Mesenteric fat pad (tissue), 1 donor: ENCODE measurements at places on chromosomes 5 and 9. TPM values are rescaled to one million over a fixed set of nuclear protein-coding genes. Genes with fewer than 3 reads are reported as not detected.
A peak's percentile ranks its signal among the peaks of the same experiment; 100 is the strongest.

- no peak for DNase-seq
Measured at GRCh38 chr5:28512648-28513047, 1474.3 kb upstream of the CDH9 start.

DNA sequence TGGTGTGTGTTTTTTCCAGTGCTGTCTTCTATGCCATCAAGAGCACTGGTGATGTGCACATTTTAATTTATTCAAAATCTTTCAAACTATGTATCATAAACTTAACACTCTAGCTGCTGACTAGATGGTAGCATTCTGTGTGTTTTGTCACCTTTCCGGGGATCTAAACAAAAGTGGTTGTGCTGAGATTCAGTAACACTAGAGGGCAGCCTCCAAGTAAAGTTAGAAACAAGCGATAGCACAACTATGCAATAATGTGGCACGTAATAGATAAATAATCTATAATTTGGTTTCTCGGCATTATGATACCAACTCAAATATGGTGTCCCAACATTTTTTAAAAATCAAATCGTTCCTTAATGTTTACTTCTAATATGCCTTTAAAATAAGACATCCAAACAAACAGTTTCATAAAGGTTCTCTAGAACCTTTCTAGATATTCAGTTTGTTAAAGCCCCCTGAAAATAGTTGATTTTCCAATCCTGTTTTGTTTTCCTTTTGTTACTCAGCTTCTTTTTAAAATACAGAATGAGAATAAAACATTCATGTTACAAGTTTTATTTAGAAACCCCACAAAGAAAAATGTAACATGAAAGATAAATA is 16.9 kb downstream of the SEMA6A start:
- DNase-seq = no peak

Gene RNF145
- 77.9 TPM for total RNA-seq

DNA sequence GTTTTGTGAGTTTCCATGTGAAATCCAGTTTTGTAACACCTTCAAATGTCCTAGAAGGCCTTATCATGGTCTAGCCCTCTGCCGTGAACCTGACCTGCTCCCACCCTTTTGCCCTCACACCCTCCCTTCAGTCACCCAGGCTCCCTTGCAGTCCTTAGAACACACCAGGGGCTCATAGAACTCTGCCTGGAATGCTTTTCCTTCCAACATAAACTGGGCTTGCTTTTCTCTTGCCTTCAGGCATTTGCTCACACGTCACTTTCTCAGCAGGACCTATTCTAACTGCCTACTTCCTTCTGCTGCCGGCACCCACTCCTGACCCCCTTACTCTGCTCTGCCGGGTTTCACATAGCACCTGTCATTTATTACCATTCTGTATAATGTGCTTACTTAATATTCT is 111.9 kb downstream of the PDE8B start:
- DNase-seq = no peak

- no peak for DNase-seq
Measured at GRCh38 chr9:111644195-111644772, 13.2 kb downstream of the DNAJC25 start.

DNA sequence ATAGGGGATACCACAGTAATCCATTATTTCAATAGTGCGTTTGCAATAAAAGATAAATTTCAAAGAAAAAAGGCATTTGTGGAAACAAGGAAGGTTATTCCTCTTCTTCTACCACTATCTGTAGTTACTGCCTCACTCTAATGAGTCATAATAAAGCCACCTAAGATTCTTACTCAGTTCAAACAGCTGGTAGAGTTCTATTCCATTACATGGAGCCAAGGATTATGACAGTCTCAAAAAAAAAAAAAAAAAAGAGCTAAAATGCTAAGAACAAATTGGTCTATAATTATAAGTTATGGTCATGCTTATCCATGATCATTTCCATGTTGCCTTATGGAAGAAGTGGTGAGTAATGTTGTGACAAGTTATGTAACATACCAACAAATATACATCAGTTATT is 46.3 kb downstream of the DENND1A start:
- DNase-seq = no peak

Gene ANXA6
- total RNA-seq = 631 TPM

Gene SPATA31D4
- total RNA-seq = not detected

- no peak for DNase-seq
Measured at GRCh38 chr9:656926-657568, 184.4 kb upstream of the DMRT1 start.

DNA sequence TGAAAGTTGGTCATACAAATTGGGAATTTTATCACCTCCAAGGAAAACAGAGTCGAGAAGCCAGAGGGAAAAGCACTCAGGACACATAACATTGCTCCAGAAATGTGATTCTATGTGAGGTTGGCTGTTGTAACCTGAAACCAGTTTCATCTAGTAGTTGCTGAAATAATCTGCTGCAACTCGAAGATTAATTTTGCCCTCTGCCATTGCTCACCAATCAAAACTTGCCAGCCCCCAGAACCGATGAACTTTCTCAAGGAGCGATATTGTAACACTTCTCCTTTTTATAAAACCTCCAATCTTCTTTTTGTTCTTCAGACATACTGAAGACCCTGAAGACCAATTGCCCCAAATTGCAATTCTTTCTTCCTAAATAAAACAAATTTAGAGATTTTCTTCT is 31.1 kb downstream of the C5orf58 start:
- DNase-seq = no peak

- DNase-seq = no peak
Measured at GRCh38 chr5:149128023-149128875, 13.0 kb upstream of the ABLIM3 start.

GRCh38 chr9:120071760-120072159 is 508.2 kb downstream of the CDK5RAP2 start:
- DNase-seq = no peak

Gene PCDHA10
- total RNA-seq = 1.8 TPM

DNA sequence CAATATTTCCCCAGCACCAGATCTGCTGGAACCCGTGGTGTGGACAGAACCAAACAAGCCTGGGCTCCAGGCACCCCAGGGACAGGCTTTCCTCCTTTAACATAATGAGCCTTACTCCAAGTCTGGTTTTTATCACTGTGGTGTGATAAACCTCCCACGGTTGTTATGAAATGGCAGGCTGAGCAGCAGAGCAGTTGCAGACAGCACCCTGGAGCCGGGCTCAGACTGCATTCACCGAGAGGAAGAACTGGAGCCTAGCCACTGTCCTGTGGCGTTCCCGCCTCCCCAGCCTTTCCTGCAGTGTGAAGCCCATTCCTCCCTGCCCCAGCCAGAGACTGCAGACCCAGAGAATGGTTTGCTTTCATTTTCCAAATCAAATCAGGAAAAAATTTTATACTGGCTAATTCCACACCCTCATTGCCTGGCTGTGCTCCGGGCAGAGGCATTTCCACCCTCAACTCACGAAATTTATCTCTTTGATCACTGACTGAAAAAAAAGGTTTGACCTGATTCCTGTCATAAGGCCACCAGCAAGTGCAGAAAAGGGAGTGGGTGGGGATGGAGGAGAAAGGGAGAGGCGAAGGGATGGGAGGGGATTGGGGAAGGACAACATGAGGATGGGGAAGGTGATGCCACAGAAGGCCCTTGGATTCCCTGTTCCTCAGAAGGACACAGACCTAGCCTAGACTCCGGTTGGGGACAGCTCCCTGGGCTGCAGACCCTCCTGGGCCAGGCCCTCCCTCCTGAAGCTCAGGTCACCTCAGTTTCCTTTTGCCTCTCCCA is 18.9 kb downstream of the IPPK start:
- DNase-seq = peak; percentile 79

GRCh38 chr9:102106439-102106838 is 368.0 kb upstream of the GRIN3A start:
- no peak for DNase-seq

Gene GAS1
- total RNA-seq = 91.5 TPM

- DNase-seq = no peak
Measured at GRCh38 chr5:36801523-36801922, 75.0 kb upstream of the NIPBL start.

Gene PTGDS
- total RNA-seq = 249 TPM

Gene SMIM3
- 177 TPM for total RNA-seq

Gene TMC1
- total RNA-seq = 0.48 TPM

- DNase-seq = no peak
Measured at GRCh38 chr9:79154806-79155205, 417.0 kb upstream of the TLE4 start.

- DNase-seq = no peak
Measured at GRCh38 chr5:113654828-113655227, 141.3 kb downstream of the YTHDC2 start.

GRCh38 chr5:65108786-65109743 is 340.3 kb downstream of the CWC27 start:
- DNase-seq = no peak

GRCh38 chr9:126938327-126938726 is 23.7 kb downstream of the RALGPS1 start:
- DNase-seq = no peak

DNA sequence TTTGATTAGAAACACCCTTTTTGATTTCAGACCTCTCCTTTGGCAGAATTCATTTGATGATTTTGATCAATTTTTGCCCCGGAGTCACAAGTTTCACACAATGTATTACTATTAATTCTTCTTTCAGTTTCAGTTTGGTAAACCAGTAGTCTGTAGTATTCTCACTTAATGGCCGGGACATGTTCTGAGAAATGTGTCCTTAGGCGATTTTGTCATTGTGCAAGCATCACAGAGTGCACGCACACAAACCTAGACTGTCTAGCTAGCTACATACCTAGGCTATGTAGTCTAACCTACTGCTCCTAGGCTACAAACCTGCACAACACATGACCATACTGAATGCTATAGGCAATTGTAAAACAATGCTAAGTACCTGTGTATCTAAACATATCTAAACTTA is 662.5 kb downstream of the IRX1 start:
- DNase-seq = no peak

- DNase-seq = no peak
Measured at GRCh38 chr5:170716396-170716795, 67.1 kb upstream of the GABRP start.
